ENCODE measurements at places on chromosomes 11 and 22. TPM values are rescaled to one million over a fixed set of nuclear protein-coding genes. Genes with fewer than 3 reads are reported as not detected.

OR56B1 gene
- total RNA-seq, result not detected

TMEM132A gene
- 158 TPM for total RNA-seq

SEC14L6 gene
- not detected for total RNA-seq

INTS4 gene
- total RNA-seq, result 15.6 TPM

TRPM5 gene
- total RNA-seq, result not detected

WT1 gene
- 8.5 TPM for total RNA-seq

OR51I1 gene
- not detected for total RNA-seq
